ENCODE measurements at places on chromosomes 7 and 10.

GRCh38 chr10:79028056-79028430, 40.7 kb upstream of the ZMIZ1 start:
- no peak for DNase-seq

DNA sequence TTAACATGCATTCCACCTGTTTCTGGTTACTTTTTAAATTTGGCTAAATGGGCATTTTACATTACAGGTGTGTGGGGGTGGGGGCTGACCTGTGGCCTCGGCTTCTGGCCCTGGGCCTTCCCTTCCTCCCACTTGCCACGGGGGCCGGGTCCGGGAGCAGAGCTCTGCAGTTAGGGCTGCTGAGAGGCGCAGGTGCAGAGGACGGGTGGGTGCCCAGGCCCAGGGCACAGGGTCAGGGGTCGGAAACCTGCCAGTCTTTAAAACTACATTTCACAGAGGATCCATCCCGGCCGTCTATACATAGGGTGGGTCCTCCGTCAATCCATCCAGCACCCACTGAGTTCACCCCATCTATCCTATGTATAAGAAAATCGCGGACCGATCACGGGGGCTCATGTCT, 106.5 kb upstream of the INSIG1 start:
- no peak for DNase-seq

- no peak for DNase-seq
Measured at GRCh38 chr7:151494298-151495284, 25.1 kb downstream of the RHEB start.

GRCh38 chr10:3419719-3420495, 247.3 kb upstream of the PITRM1 start:
- no peak for DNase-seq

- no peak for DNase-seq
Measured at GRCh38 chr7:7972922-7973594, 4.5 kb downstream of the GLCCI1 start.

DNA sequence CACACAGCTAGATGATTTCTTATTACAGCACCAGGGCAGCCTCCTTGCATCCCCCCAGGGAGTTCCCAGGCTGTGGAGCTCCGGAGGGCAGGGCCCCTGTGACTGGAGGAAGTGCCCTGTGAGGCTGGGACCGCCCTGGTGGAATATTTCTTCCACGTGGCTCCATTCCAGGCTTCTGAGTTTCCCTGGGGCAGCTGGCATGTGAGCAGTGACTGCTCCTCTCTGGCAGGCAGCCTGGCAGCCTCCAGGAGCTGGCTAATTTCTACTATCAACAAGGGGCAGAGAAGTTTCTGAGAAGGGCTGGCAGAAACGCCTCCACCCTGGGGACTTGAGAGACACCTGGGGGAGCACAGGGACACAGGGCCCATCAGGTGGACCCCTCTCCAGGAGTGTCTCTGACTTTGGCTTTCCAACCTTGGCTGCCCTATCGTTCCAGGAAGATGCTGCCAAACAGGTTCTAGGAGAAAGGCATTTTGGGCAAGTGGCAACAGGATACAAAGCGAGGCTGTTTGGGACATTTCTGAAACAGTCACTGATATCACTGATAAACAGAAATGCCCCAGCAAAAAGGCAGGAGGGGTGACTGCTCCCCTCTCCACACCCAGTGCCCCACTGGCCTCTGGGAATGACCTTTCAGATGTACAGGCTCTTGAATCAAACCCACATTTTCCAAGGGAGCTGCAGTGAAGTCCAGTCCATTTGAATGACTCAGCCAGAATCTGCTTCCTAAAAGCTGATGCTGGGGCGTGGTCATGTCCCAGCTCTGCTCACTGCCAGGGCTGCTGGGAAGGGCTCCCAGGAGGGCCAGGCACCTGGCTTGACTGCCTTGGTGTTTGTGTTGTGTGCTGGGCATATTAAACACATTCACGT, 16.1 kb downstream of the MYOF start:
- DNase-seq, result peak; percentile 93

DNA sequence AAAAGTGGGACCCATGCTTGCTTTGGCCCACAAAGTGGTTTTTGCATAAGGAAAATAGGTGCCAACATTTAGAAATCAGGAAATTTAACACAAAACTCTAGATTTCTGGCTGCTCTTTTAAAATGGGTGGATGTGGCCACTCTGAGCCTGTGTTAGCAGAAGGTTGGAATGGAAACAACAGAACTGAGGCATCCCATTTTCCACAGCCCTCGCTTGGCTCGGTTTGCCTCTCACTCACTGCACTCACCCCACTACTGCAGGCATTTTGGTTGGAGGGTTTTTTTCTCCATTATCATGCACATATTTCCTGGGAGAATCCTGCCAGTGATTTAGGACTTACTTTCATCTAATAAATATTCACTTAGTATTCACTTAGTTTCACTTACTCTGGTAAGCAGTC, 178.9 kb downstream of the BICC1 start:
- no peak for DNase-seq

- DNase-seq, result no peak
Measured at GRCh38 chr10:126661841-126662515, 8.5 kb downstream of the C10orf90 start.

DNA sequence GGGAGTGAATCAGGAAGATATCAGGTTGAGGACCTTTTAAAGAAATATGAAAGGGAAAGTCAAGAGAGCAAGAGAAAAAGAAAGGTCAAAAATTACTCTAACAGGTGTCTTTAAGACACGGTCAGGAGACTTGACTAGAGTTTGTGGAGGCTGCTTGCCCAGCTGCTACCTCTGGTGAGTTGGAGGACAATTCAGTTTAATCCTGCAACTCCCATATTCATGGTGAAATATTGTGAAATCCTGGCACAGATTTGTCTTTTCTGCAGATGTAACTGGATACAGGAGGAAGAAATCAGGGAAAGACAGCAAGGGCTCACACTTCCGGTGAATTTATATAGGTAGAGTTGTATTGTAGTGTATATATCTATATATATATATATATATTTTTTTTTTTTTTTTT, 93.5 kb downstream of the AKAP9 start:
- peak; percentile 55 for DNase-seq

DNA sequence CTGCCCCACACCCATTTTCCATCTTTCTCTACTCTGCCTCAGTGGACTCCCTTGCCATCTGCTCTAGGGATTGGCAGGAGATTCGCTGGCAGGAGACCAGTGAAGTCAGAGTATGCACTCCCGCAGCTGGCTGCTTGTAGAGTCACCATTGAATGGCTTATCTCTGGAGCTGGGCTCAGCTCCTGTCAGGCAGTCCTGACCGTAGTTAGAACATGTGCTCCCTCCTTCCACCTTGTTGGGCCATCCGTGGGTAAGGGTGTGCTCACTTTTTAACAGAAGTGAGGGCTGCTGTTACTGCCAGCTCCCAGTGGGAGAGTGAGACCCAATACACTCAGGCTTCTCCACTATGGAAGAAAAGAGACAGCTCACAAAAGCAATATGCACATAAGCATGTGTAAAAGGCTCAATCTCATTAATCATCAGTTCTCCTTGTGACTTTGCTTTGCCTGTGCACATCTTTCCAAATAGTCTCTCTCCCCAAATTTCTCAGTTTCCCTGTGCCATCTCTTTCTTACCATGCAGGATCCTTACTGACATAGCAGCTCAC, 773.3 kb downstream of the GRID1 start:
- DNase-seq, result no peak

- no peak for DNase-seq
Measured at GRCh38 chr7:19161671-19162070, 16.4 kb upstream of the FERD3L start.

GRCh38 chr10:104429846-104430245, 76.2 kb downstream of the CFAP58 start:
- DNase-seq, result no peak

- DNase-seq, result peak; percentile 75
Measured at GRCh38 chr7:29457565-29458011, 106.0 kb upstream of the PRR15 start.

GRCh38 chr7:119175911-119176627, 951.6 kb downstream of the ANKRD7 start:
- peak; percentile 60 for DNase-seq

- DNase-seq, result no peak
Measured at GRCh38 chr10:11110539-11110938, 92.9 kb downstream of the CELF2 start.

GRCh38 chr7:28361551-28361950, 50.8 kb upstream of the CREB5 start:
- no peak for DNase-seq

DNA sequence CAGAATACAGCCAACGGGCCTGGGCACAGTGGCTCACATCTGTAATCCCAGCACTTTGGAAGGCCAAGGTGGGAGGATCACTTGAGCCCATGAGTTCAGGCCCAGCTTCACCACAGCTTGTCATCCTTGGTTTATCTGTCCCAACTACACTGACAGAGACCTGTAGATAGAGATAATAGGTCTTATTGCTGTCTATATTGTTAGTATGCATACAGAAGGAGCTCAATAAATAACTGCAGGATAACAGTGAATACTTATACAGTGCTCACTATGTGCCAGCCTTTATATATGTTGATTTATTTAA, 1.3 kb downstream of the CNPY4 start:
- no peak for DNase-seq

GRCh38 chr10:48714088-48714487, 29.4 kb downstream of the WDFY4 start:
- peak; percentile 29 for DNase-seq

GRCh38 chr10:92990615-92991014, 70.0 kb upstream of the CYP26C1 start:
- peak; percentile 65 for DNase-seq

DNA sequence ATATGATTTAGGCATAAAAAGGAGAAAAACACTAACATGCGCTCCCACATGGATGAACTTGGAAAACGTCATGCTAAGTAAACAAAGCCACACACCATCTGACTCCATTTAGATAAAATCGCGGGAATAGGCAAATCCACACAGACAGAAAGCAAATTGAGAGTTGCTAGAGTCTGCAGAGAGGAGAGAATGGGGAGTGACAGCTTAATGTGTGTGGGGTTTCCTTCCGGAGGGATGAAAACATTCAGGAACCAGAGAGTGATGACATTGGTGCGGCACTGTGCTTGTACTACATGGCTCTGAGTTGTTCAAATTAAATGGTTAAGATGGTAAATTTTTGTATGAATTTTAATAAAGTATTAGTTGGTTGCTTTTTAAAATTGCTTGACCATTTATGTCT, 482.9 kb upstream of the AKR1E2 start:
- no peak for DNase-seq

DNA sequence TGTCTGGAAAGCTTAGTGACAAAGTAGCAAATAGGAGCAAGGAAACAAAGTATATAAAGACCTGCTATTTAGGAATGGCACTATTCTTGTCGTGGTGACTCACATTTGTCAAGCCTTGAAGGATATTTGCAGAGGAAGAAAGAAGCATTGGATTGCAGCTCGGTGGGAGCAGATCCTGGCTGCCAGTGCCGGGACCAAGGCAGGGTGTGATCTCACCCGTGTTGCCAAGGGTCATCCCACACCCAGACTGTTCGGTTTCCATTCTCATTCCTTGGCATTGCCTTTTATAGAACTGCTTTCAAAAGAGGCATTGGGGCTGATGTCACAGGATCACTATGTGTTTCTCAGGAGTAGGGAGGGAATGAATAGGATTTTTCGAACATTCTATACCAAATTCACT, 176.2 kb downstream of the GALNT17 start:
- no peak for DNase-seq

- no peak for DNase-seq
Measured at GRCh38 chr7:141154131-141154732, 80.4 kb downstream of the TMEM178B start.

DNA sequence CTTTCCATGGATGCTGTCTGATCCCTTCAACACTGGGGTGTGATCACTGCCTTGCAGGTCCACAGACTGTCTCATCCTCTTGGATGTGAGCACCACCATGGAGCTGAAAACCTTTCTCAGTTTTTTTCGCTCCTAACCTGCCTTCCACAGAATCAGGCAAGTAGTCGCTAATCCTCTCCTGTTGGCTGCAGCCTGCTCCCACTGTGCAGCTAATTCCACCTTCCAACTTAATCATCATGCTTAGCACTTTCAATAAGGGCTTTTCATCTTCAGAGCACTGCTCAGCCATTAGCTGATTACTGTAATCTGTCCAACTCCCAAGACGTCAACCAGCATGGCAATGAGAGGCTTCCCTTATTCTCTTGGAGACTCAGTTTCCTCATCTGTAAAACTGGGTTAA, 15.1 kb upstream of the CDH23 start:
- no peak for DNase-seq

DNA sequence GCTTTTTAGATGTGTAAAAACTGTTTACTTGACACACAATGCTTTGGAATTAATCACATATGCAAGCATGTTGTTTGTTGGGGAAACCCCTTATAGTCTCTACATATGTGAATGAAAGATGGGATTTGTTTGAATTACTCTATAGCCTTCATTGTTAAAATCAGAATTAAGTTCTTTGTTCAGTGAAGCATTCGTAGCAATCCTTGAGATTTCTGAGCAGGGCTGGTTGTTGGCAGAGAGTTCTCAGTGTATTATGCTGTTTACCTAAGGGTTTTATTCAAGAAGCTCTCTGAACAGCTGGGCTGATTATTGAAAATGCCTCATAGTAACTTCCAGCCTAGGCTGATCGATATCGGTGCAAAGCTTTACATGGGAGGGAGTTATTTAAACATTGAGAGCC, 190.9 kb downstream of the VTI1A start:
- no peak for DNase-seq
